ENCODE measurements at places on chromosomes 5 and 9. TPM values are rescaled to one million over a fixed set of nuclear protein-coding genes. Genes with fewer than 3 reads are reported as not detected.

Gene MUSK
- not detected for total RNA-seq

Gene SPRY4
- total RNA-seq, result 15.6 TPM

- peaks cover 5% of the 10 kb centered on the region for H3K4me1 ChIP-seq
- DNase-seq, result no peak
- H3K27ac ChIP-seq, result no peak overlapping the region
- no peaks in the 10 kb centered on the region for H3K36me3 ChIP-seq
These were observed 284.3 kb downstream of the CCDC171 start for GRCh38 chr9:15837079-15837679.

GRCh38 chr9:134054891-134055811 lies 12.7 kb downstream of the BRD3 start:
- peaks cover 3% of the 10 kb centered on the region for H3K36me3 ChIP-seq
- no peaks in the 10 kb centered on the region for H3K27me3 ChIP-seq
- no peak overlapping the region for H3K27ac ChIP-seq

- H3K27ac ChIP-seq, result no peak overlapping the region
- peaks cover 15% of the 10 kb centered on the region for H3K4me1 ChIP-seq
- no peaks in the 10 kb centered on the region for H3K27me3 ChIP-seq
- no peak overlapping the region for H3K4me3 ChIP-seq
These were observed 214.1 kb downstream of the PJA2 start for GRCh38 chr5:109195667-109196066.

DNA sequence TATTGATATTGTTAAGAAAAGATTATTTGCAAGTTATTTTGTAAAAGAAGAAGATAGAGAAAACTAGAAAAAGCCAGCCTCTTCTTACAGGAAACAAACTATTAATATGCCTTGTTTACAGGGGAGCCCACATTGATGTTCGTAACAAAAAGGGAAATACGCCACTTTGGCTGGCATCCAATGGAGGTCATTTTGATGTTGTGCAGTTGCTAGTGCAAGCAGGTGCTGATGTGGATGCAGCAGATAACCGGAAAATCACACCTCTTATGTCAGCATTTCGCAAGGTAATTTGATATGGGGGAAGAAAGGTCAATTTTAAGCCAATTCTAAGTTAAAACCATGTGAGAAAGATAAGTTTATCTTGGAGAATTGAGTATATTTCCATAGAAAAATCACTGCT lies 37.6 kb upstream of the EIF4EBP3 start:
- no peaks in the 10 kb centered on the region for H3K4me1 ChIP-seq
- no peaks in the 10 kb centered on the region for H3K27me3 ChIP-seq
- DNase-seq, result no peak
- no peak overlapping the region for H3K27ac ChIP-seq

All from osteocyte (in vitro differentiated cells).